ENCODE measurements at places on chromosomes 6 and 20. TPM values are rescaled to one million over a fixed set of nuclear protein-coding genes. Genes with fewer than 3 reads are reported as not detected.

DNA sequence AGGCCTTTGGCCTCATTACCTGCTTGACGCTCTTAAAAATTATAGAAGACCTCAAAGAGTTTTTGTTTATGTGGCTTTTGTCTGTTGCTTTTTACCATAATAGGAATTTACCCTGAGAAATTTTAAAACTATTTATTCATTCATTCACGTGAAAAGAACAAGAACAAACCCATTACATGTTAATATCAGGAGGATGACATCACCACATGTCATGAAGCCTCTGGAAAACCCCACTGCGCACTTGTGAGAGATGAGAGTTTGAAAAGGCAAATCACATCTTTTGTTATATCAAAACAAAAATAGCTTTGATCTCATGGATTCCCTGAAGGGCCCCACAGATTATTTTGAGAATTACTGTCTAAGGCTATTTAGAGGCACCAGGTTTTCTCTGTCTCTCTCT is 61.3 kb upstream of the EYA2 start:
- DNase-seq, result no peak

The C20orf144 gene
- total RNA-seq, result under 0.01 TPM

- no peak for DNase-seq
Measured at GRCh38 chr6:63418741-63419140, 99.0 kb upstream of the LGSN start.

DNA sequence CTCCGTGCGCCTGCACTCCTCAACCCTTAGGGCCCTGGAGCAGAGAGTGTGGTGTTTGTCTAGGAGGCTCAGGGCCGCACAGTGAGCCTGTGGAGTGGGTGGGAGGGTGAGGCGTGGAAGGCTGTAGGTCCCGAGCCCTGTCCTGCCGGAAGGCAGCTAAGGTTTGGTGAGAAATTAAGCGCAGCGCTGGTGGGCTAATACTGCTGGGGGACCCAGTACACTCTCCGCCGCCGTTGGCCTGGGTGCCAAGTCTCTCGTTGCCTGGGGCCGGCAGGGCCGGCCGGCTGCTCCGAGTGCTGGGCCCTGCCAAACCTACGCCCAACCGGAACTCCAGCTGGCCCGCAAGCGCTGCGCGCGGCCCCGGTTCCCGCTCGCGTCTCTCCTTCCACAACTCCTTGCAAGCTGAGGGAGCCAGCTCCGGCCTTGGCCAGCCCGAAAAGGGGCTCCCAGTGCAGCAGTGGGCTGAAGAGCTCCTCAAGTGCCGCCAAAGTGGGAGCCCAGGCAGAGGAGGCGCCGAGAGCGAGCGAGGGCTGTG is 40.4 kb upstream of the MCUR1 start:
- DNase-seq, result no peak

DNA sequence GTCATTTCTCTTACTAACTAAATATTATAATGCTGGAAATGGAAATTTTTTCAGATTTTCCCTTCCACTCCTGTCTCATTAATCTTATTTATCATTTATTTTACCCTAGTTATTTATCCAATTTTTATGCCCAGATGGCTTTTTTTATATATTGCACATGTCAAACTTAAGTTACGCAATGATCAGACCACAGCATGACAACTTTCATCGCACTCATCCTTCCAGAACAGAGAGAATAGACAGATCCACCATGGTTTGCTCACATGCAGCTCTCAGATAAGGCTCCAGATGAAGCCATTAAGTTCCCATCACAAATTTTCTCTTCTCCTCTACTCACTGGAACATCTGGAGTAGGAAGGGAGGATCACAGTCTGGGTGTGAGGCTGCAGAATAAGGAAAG is 48.7 kb downstream of the MAP7 start:
- DNase-seq, result peak; percentile 6

DNA sequence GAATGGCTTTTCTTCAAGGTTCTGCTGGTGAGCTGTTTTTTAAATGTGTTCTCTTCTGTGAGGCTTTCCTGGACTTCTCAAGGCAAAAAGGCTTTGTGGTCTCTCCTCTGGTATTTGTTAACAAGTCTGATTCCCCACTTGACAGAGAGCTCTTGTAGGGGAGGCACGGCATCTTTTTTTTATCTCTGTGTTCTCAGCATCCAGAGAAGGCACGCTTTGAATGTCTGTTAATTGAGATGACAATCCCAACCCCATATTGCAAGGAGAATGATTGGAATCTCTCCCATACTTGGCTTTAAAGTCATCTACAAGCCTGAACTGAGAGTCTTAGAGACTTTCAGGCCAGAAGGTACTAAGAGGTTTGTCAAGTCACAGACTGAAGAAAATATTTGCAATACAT is 22.6 kb downstream of the EDN1 start:
- peak; percentile 71 for DNase-seq

DNA sequence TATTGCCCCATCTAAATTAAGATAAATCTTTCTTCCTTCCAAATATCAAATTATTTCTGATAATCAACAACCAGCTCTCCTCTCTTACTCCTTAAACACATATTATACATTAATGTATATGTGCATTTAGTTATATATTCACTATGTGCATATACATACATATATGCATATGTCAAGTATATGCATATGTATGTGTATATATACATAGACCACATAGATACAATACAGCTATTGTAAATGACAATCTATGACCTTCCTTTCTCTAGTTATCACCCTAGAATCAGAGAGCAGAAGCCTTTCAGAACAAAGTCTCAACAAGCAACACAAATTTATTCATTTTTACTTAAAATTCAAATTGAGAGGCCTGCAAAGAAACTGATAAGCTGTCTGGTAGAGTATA is 241.1 kb upstream of the THEMIS start:
- DNase-seq, result no peak

- DNase-seq, result peak; percentile 33
Measured at GRCh38 chr20:38680500-38681306, 43.6 kb upstream of the SLC32A1 start.

The SLC29A1 gene
- 13.4 TPM for total RNA-seq

DNA sequence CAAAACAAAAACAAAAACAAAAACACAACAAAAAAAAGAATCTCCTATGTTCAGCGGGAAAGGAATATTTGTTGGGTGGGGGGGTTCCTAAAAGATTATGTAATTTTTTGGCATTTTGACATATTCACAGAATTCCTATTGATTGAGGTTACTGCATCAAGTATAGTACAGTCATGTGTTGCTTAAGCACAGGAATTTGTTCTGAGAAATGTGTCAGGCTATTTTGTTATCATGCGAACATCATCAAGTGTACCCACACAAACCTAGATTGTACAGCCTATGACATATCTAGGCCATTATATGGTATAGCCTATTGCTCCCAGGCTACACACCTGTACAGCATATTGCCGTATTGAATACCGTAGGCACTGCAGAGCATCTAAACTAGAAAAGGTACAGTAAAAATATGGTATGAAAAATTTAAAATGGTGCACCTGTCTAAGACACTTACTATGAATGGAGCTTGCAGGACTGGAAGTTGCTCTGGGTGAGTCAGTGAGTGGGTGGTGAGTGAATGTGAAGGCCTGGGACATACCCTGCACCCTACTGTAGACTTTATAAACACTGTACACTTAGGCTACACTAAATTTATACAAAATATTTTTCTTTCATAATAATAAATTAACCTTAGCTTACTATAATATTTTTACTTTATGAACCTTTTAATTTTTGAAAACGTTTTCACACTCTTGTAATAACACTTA is 110.6 kb downstream of the CDKAL1 start:
- no peak for DNase-seq

The ABHD12 gene
- total RNA-seq, result 79.1 TPM

DNA sequence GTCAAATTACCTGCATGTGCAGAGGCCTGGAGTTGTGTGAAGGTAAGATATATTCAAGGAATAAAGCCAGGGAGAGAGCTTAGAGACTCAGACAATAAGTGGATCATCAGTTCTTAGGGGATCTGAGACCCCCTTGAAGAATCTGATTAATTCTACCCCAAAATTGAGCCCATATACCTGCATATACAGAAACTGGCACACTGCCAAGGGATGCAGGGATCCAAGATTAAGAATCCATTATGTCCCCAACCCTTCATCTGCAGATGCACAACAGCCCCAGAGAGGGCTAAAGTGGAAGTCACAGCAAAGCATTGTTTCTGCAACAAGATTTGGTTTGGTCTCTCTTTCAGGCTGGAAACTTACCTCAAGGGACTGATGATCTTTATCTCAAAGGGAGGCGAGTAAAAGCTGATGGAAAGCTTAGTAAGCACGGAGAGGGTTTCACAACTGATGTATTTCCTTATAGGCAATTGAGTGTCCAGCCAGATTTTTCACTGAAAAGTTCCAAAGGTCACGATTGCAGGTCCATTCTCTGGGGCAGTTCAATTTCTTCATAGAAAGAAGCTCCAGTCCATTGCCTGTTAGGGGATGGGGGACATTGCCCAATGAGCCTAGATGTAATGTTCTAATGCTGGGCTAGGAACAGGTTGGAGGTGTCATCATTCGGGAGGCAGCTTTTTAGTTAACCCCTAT is 20.9 kb upstream of the STK35 start:
- DNase-seq, result no peak

DNA sequence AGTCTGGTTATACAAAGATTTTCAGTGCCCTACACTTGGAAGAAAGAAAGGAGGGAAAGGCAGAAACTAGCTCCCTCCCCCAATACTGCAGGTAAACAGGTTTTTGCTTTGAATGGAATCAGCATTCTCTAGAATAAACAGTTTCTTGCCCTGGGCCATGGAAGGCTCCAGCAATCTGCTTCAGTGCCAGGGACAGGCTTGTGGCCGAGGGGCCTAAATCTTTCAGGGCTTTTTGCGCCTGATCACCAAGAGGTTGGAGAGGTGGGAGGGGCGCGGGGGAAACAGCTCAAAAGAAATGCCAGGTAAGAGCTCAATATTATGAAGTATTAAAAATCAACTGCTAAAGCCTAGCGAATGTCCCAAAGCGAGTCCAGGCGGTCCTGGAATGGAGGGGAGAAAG is 23.8 kb downstream of the TFAP2B start:
- no peak for DNase-seq

- no peak for DNase-seq
Measured at GRCh38 chr20:34011275-34011674, 17.6 kb downstream of the RALY start.

The CDC40 gene
- total RNA-seq, result 22.1 TPM

The GJA10 gene
- not detected for total RNA-seq

The PSORS1C1 gene
- total RNA-seq, result 0.66 TPM

DNA sequence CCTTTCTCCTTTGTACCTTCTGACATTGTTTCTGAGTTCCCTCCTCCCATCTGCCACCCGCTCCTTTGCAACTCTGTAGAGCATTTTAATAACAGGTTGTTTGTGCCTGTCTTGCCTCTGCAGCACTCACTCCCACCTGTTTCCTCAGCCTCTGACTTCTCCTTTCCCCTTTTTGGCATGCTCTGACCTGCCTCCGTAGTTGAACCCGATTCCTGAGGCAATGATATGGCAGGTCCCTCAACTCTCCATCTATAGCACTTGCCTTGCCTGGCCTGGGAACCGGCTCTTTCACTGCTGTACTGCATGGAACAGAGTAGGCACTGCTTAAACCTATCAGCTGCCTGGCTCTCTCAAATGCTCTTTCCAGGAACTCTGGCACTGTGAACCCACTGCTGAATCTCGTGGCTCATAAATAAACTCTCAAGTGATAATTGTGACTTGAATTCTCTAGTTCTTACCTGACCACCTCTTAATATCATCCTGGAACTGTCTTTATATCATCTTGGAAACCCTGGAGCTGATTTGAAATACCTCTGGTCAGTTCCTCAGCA is 50.3 kb downstream of the UTRN start:
- DNase-seq, result no peak

- DNase-seq, result no peak
Measured at GRCh38 chr6:75997696-75998095, 74.8 kb downstream of the IMPG1 start.

DNA sequence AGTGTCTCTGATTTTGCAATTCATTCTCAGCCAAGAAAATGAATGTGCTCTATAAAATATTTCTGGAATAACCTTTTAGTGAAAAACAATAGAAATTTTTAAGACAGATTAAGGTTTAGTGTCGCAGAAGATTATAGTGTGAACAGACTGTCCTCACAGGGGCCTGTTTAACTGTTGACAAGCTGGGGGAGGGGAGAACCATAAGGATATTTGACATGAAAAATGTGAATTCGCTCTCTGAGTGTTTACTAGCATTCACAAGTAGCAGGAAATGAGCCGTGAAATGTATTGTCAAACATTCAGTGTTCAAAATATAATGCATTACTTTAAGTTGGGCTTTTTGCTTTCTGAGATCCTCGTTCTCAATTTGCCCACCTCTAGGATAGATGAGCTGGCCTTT is 134.8 kb upstream of the TSHZ2 start:
- DNase-seq, result no peak

The CPNE5 gene
- total RNA-seq, result 0.26 TPM

DNA sequence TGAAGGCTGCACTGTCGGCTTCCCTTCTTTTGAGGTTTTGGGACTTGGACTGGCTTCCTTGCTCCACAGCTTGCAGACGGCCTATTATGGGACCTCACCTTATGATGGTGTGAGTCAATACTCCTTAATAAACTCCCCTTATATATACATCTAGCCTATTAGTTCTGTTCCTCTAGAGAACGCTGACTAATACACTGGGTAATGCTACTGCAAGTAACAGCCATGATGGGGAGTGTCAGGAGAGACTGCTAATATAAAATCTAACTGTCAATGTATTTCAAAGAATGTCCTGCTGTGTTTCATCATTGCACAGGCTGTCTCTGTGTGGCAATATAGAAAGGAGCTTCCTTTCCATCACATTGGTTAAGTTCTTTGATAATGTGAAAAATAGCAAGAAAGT is 57.7 kb upstream of the UST start:
- no peak for DNase-seq

- no peak for DNase-seq
Measured at GRCh38 chr20:59046862-59047261, 4.3 kb upstream of the PRELID3B start.

The LST1 gene
- total RNA-seq, result not detected

The LKAAEAR1 gene
- total RNA-seq, result not detected

- no peak for DNase-seq
Measured at GRCh38 chr6:43481591-43482236, 4.3 kb downstream of the TJAP1 start.

GRCh38 chr6:3239110-3239830 is 11.8 kb upstream of the TUBB2B start:
- DNase-seq, result no peak

DNA sequence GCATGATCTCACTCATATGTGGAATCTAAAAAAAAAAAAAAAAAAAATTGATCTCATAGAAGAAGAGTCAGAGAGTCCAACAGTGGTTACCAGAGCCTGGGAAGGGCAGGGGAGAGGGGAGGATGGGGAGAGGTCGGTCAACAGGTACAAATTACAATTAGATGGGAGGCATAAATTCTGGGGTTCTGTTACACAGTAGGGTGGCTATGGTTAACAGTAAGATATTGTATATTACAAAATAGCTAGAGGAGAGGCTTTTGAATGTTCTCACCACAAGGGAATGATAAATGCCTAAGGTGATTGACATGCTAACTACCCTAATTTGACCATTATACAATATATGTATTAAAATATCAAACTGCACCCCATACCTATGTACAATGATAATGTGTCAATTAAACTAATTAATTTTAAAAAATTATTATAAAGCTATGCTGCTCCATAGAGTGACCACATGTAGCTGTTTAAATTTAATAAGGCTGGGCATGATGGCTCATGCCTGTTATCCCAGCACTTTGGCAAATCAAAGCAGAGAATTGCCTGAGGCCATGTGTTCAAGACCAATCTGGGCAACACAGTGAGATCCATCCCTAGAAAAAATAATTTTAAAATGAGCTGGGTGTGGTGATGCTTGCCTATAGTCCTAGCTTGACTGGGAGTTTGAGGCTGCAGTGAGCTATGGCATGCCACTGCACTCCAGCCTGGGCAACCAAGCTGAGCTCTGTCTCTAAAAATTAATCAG is 70.9 kb downstream of the SNX5 start:
- no peak for DNase-seq

Data from fibroblast of lung (primary cell).